Fibroblast of the conjunctiva (primary cell): ENCODE measurements at places on chromosomes 5 and 9.
A peak's percentile ranks its signal among the peaks of the same experiment; 100 is the strongest.

DNA sequence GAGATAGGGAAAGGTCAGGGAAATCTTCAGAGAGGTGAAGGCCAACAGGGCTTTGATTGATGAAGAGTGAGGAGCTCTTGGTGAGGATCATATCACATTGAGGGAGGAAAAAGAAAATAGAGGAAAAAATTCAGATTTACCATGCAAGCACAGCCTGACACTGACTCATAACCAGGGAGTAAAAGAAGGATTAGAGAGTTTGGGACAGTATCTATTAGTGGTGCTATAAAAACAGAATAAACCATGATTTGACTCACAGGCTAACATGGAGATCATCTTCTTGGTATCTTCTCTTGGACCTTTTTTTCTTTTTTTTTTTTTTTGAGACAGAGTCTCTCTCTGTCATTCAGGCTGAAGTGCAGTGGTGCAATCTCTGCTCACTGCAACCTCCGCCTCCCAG lies 44.4 kb downstream of the MUSK start:
- no peak for DNase-seq

DNA sequence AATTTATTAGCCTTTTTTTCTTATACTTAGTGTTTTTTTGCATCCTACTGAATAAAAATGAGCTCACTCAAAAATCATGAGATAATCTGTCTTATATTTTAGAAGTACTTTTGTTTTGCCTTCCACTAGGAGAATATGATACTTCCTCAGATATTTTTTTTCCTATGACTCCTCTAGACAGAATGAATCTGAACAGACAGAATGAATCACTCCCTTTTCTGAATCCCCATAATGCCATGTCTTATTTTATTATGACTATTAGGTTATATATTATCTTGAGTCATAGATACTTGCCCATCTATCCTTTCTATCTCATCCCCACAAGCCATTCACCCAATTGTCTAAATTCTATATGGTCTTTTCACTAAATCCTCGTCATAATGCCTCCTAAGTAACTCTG lies 134.6 kb downstream of the BRINP1 start:
- DNase-seq: no peak

DNA sequence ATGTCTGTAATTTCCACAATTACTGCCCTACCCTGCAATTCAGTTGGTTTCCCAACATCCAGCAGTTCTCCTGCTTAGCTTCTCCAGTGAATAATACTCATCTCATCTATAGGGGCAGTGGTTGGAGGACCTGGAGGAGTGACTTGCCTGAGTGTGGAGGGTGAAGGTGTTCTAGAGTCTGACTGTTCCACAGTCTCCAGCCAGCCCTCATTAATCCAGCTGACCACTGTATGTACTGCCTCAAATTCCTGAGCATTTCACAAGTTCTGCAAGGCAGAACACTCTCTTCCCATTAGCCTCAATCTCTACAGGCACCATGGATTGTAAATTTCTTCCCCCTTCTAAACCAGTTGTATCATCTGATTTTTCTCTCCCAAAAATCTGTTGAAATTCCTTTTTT lies 147.4 kb upstream of the NFIL3 start:
- DNase-seq: no peak

- no peak for DNase-seq
Measured at GRCh38 chr5:58794875-58795274, 212.0 kb downstream of the RAB3C start.

GRCh38 chr9:135857843-135858242 lies 49.5 kb downstream of the CAMSAP1 start:
- no peak for DNase-seq

DNA sequence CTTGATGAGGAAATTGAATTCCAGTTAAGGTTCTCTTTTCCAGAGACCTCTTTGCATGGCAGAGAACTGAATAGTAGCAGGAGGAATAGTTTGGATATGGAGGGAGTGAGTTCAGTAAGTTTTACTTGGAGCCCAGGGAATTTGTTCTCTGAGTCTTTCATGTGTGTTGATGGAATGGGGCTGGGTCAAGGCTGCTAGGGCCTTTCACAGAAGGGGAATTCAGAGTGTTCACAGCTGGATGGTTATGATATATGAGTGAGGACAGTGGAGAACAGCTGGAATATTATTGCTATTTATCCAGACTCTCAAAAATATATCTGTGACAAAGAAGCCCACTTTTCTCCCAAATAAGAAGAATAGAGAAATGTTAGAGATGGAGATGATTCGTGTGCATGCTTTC lies 372.8 kb downstream of the PLK2 start:
- no peak for DNase-seq

DNA sequence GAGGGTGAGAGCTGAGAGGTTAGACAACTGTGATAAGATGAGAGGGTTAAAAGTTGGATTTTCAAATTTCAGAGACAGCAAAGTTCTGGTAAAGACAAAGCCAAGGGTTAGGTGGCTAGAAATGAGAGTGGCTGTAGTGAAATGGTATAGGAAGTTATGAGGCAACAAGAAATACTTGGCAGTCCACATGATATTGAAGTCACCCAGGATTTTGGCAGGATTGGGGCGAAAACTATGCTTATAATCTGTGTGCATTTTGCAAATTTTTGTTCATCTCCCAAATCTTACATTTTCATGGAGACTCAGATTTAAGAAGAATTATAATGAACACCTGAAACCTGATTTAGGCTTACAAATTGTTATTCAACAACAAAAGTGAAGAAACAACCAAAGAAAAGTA lies 35.6 kb downstream of the C9 start:
- DNase-seq: no peak

- DNase-seq: no peak
Measured at GRCh38 chr5:142189813-142190212, 81.2 kb downstream of the NDFIP1 start.

DNA sequence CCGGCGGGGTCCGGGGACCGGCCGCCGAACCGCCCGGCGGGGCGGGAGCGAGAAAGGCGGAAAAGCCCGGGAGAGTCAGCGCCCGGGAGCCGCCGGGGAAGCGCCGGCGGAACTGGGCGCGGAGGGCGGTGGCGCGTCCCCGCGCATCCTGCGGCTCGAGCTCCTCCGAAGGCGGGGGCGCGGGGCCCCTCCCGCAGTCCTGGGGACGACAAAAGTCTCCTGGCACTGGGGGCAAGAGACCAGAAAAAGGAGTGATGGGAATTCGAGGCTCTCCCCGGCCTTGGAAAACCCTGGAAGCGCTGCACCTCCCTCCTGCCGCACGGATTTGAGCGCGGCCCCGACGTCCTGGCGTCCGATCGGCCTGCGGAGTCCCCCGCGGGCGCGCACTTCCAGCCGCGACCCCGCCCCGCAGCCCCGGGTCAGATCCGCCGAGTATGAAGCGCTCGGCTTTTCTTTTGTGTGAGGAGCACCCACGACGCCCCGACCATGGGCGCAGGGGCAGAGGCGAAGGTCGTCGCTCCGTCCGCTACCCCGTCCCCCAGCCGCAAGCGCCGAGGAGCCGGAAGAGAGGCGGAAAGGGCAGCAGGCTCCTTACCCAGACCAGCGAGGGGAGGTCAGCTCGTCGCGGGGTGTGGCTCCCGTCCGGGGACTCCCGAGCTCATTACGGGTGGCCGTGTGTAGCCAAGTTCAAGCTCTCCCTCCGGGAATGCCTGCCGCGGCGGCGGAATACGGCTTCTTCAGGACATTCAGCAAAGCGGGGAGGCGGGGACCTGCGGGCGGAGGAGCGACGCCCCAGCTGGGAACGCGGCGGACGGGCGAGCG lies at the start of gene EPB41L4A:
Gene EPB41L4A, minus strand, starts transcription at position 114 of the 822 bp plus-strand sequence. CDS start 238 bp downstream, outside the sequence.
- no peak for DNase-seq

- DNase-seq: peak; percentile 72
Measured at GRCh38 chr9:134642385-134643181, 980 bp downstream of the COL5A1 start.
